ENCODE measurements at places on chromosomes 3 and 15.

- no peak for DNase-seq
Observed at GRCh38 chr3:159879598-159879997, 109.0 kb upstream of the IL12A start.

GRCh38 chr3:187742351-187743171, 2.7 kb downstream of the BCL6 start:
- DNase-seq: no peak

- DNase-seq: no peak
Observed at GRCh38 chr3:151567477-151567876, 106.6 kb upstream of the IGSF10 start.

DNA sequence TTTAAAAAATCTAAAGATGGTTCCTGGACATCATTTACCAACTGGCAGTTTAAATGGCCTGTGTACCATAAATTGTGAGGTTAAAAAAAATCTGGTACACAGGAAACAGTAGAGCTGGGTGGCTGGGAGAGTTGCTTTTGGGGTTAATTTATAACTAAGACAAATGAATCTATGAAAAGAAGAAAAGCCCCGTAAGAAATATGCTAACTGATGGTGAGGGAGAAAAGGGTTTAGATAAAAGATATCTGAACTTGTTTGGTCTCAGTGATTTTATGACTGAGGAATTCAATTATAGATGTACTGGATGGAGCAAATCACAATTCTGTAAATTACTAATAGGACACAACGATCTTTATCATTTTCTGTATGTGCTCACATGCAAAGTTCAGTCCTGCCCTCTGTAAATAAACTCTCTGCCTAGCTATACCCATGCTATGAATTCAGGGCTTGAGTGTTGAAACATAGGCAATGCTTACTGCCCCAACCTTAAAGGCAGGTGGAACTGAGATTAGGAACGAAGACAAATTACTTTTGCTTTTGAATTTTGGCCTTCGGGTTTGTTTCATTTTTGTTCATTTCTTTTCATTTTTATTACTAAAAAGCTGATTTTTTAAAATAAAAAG, 28.0 kb downstream of the PPARG start:
- no peak for DNase-seq

GRCh38 chr3:183710231-183710630, 12.6 kb downstream of the YEATS2 start:
- no peak for DNase-seq

GRCh38 chr15:39698444-39699390, 83.9 kb downstream of the FSIP1 start:
- DNase-seq: no peak

- peak; percentile 51 for DNase-seq
Observed at GRCh38 chr15:48865370-48866079, 12.4 kb upstream of the EID1 start.

- DNase-seq: no peak
Observed at GRCh38 chr3:3798631-3799113, 559 bp upstream of the LRRN1 start.

GRCh38 chr3:37221407-37221806, 47.0 kb upstream of the LRRFIP2 start:
- DNase-seq: no peak

- no peak for DNase-seq
Observed at GRCh38 chr3:119653876-119654275, 6.5 kb downstream of the POPDC2 start.

DNA sequence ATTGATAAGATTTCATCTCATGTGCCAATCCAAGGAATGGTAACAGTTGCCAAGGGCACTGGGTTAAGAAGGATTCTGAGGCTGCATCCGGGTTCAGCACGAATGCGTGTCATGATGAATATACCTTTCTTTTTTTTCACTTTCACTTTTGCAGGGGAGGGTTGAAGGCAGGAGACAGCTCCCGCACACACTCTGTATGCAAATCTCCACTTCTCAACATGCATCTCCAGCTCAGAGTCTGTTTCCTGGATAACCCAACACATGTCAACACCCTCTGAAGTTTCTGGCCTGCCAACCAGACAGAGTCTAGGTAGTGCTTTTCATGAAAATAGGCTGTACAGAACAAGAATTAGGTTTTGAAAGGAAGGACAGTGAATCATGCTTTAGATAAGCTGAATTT, 21.6 kb downstream of the B4GALT4 start:
- DNase-seq: no peak

GRCh38 chr3:73056014-73056844, 5.2 kb upstream of the EBLN2 start:
- no peak for DNase-seq

DNA sequence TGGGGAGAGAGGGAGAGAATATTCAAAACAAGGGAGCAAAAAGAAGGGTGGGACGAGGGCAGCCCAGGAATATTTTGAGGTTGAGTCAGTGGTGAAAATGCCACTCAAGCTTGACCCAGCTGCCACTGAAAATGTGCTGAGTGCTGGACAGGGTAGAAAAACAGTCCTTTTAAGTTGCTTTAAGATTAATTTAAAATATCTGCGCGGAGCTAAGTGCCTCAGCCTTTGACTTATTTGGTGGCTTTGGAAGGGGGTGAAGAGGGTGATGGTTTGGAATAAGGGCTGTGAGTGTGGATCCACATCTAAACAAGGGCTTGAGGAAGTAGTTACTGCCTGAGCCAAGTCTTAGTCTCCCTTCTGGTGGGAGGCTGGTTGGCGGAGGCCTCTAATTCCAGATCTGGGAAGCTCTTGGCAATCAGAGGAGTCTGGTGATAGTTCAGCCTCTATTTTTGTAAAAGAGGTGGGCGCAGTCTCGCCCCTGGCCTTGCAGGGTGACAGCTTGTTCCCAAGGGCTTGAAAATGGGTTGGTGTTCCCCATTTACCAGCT, 280.8 kb upstream of the ROPN1 start:
- DNase-seq: no peak

- DNase-seq: no peak
Observed at GRCh38 chr3:119596398-119596797, 1.3 kb upstream of the PLA1A start.

- no peak for DNase-seq
Observed at GRCh38 chr15:33735143-33735542, 233.2 kb upstream of the CHRM5 start.

DNA sequence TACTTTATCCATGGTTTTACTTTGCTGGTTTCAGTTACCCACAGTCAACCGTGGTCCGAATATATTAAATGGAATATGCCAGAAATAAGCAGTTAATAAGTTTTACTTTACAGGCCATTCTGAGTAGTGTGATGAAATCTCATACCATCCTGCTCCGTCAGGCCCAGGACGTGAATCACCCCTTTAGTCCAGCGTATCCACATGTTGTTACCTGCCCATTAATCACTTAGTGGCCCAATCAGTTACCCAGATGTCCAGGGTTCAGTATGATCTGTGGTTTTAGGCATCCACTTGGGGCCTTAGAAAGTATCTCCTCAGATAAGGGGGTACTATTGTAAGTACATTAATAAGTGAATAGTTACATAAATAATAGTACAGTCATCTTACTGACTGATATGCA, 88.0 kb downstream of the TTBK2 start:
- peak; percentile 41 for DNase-seq

GRCh38 chr3:147356145-147356908, 50.0 kb downstream of the ZIC4 start:
- no peak for DNase-seq

DNA sequence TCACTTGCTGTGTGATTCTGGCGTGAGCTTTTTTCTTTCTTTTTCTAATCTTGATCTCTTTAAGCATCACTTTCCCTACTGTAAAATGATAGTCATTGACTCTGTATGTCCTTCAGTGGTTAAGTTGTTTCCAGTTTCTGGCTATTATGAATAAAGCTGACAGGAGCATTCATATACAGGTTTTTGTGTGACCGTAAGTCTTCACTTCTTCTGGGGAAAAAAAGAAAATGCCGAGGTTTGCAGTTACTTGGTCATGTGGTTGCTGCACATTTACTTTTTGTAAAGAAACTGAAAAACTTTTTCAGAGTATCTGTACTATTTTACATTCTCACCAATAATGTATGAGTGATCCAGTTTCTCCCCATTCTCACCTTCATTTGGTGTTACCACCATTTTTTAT, 247.4 kb upstream of the RBMS3 start:
- DNase-seq: no peak

GRCh38 chr3:182905623-182906022, 74.7 kb downstream of the DCUN1D1 start:
- DNase-seq: no peak

DNA sequence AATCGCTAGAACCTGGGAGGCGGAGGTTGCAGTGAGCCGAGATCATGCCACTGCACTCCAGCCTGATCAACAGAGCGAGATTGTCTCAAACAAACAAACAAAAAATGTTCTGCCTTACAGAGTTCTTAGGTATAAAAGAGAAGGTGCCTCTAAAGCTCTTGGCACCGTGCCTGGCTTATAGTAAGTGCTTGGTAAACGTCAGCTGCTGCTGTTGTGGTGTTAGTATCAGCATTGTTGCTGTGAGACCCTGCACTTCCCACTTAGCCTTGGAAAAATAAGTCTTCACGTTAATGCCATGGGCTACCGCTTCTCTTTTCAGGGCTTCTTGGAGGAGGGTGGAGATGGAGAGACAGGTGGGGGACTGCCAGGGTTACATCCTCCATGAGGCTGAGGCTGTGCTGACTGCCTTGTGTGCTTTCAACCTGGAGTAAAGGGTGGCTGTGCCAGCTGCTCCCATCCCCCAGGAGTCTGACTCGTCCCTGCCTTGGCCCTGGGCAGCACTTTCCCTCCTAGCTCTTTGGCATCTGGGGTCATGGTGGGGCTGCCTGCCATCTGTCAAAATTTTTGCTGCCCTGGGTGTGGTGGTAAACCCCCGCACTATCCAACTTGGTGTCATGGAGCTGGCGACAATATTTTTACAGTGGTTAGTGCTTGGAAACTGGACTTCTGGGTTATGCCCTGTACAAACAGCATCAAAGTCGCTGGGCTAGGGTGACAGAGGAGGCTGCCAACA, 17.8 kb downstream of the FLNB start:
- DNase-seq: no peak

- no peak for DNase-seq
Observed at GRCh38 chr3:55662683-55663082, 175.6 kb upstream of the WNT5A start.

DNA sequence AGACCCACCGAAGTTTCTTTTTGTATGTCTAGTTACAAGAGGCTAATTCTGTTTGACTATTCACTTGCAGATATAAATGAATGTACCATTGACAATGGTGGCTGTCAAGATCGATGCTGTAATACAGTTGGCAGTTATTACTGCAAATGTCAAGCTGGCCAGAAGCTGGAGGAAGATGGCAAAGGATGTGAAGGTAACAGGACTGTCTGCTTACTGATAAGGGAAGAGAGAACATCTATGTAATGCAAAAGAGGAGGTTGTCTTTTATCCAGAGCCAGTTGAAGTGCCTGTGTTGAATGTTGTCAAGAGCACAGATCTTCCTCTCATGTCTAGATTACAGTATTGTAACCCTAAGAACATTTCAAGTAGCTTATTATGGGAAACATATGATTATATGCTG, 549.5 kb upstream of the GOLIM4 start:
- DNase-seq: no peak

GRCh38 chr15:44215594-44215993, 20.5 kb upstream of the FRMD5 start:
- peak; percentile 69 for DNase-seq

- DNase-seq: no peak
Observed at GRCh38 chr15:41891226-41891625, 2.6 kb downstream of the SPTBN5 start.

GRCh38 chr3:181212271-181212670, 222.7 kb upstream of the DNAJC19 start:
- no peak for DNase-seq

DNA sequence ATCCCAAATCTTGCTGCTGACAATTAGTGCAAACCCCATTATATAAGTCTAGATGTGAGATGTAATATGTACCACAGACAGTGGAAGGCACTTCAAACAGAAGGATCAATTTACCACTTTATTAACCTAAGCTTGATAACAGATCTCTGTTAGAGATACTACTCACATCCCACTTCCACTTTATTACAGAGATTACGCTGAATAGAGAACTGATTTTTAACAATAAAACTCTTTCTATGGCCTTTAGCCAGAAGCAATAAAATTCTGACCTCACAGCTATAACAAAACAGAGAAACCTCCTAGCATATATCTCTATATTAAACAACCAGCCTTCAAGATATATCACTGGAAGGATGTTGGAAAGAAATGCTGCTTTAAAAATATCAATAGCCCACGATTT, 517.7 kb downstream of the MAGI1 start:
- DNase-seq: no peak

GRCh38 chr15:31156808-31157207, 55.3 kb upstream of the TRPM1 start:
- DNase-seq: no peak

DNA sequence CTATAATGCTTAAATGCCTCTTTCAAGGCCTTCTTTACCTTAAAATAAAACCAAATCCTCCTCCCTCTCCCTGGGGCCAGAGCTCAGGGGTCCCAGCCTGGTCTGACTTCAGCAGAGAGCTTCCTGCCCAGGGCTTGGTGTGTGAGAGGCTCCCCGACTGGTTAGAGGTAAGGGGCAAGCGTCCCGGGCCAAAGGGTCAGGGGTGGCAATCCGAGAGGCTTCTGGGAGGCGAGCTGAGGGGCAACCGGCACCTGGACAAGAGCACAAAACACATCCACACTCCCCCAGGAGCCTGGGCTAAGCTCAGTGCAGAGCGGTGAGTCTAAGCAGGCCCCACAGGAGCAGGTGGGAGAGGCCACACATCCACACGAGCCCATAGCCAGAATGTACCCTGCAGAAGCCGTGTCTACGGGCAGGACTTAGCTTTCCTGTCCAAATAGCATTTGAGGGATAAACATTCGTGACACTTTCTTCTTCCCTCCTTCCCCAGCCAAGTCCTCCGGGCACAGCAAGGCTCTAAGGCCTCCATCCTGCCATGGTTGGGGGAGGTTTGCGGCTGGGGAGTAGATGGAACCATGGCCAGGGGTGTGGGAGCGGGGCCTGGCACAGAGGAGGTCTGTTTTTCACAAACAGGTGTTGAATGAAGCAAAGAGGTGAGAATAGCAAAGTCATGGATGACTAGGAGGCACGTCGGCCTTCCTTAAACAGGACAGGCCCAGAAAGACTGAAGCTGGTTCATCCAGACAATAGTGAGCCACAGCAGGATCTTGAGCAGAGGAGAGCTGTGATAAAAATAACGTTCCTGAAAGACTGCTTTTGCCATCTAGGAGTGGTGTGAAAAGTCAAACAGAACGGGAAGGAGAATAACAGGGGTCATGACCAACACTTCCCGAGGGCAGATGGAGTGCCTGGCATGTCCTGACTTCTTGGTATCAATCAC, 98.7 kb upstream of the IQSEC1 start:
- DNase-seq: no peak

DNA sequence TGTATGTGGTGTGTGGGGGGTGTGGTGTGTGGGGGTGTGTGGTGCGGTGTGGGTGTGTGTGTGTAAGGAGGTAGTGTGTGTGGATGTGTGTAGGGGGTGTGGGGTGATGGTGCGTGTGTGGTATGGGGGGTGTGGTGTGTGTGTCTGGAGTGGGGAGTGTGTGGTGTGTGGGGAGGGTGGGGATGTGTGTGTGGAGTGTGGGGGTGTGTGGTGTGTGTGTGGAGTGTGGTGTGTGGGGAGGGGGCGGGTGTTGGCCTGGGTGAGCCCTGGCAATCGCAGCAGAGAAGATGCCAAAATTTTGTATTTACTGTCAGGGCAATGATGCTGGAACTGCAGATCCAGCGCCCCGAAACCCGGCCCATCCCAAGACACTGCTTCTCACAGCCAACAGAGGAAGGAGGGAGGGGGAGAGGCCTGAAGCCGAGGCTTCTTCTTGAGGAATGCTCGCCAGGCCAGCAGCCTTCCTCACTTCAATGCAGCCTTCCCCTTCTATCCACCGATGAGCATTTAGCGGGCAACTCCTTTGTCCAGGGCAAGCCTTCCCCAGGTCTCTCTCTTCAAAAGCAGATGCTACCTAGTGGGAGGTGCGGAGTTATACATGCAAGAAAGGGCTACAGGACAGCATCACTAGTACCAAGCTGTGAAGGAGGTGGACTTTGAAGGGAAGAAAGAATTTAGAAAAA, 11.9 kb upstream of the SRP14 start:
- DNase-seq: no peak

Measured in fibroblast of skin of left biceps (primary cell).